ENCODE measurements at places on chromosomes 1 and 21.

GRCh38 chr21:14763695-14764064, 217.6 kb upstream of the SAMSN1 start:
- DNase-seq = no peak

GRCh38 chr1:165312591-165312990, 43.9 kb downstream of the LMX1A start:
- DNase-seq = no peak

DNA sequence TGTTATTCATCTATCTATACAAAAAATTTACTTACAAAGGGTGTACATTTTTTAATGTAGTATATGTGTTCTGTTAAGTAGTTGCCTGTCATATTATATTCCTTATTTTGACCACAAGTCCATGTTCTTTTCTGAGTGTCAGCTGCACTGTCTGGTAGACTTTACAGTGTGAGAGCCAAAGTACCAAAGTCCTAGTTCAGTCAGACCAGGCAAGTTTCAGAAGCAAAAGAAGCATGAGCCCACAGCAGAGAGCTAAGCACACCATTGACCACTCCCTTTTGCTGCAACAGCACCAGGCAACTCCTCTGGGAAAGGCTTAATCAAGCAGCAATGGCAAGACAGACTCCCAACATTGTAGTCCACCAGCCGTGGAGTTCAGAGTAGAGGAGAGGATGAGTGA, 631.9 kb upstream of the PKN2 start:
- DNase-seq = no peak

DNA sequence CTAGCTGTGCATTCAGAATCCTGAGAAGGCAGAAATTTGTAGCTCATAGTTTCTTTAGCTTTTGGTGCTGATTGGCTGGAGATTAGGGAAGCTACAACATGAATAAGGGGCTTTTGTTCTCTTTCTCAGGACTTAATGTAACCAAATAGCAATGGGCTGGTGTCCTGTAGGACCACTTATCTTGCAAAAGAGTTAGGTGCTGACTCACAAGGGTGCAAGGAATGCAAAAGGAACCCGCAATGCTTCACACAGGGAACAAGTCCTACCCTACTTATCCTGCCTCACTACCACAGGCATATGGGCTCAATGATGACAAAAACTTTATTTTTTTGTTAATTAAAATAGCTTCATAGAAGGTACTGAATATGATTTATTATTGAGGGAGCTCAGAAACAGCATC, 541.5 kb downstream of the AMY1C start:
- DNase-seq = no peak

- no peak for DNase-seq
Measured at GRCh38 chr1:157099633-157100009, at the start of gene ETV3L. TSS of gene ETV3L (minus strand) at chr1:157099808. CDS start at chr1:157099523, 285 bp downstream.

- no peak for DNase-seq
Measured at GRCh38 chr1:46630719-46631118, 14.1 kb upstream of the MOB3C start.

GRCh38 chr1:213138892-213139291, 87.9 kb downstream of the RPS6KC1 start:
- no peak for DNase-seq

GRCh38 chr1:248065604-248066003, 19.0 kb downstream of the OR2L3 start:
- DNase-seq = no peak

- DNase-seq = no peak
Measured at GRCh38 chr1:205676597-205676996, 3.7 kb downstream of the SLC45A3 start.

DNA sequence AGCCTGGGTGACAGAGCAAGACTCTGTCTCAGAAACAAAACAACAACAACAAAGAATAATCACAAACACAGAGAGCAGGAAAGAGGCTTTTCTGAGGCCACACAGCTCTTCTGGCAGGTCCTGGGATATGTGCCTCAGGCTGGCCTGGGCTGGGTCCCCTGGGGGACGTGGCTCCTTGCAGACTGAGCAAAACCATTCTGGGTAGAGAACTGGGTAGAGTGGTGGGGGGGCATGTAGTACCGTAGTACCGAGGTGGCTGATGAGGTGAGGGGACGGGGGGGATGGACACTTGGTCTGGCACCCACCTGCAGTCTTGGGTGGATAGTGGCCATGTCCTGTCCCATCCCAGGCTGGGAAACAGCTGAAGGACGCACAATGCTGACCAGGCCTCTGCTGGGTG, 6.0 kb downstream of the TMEM82 start:
- no peak for DNase-seq

GRCh38 chr1:51316846-51317120, 13.6 kb downstream of the TTC39A start:
- DNase-seq = no peak

DNA sequence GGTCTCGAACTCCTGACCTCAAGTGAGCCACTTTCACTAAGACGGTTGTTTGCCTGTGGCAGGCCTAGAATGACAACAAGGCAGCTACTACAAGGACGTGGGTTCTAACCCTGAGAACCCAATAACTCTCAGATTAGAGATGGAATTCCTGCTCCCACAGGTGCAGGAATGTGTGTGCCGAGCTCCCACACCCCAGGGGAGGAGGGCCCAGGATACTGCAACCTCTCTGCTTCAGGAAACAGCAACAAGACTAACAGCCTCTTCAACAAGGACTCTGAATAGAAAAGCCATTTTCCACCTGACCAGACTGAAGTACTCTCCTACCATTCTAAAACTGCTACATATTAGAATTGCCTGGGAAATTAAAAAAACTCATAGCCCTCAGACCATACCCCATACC, 4.9 kb downstream of the LSM10 start:
- no peak for DNase-seq

DNA sequence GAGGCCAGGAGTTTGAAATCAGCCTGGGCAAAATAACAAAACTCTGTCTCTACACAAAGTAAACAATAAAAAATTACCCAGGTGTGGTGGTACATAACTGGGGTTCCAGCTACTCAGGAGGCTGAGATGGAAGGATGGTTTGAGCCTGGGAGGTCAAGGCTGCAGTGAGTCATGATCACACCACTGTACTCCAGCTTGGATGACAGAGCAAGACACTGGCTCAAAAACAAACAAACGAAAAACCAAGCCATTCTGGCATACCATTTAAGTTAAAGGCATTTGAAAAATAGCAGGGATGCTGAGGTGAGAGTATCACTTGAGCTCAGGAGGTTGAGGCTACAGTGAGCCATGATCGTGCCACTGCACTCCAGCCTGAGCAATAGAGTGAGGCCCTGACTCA, 5.3 kb upstream of the ALDH9A1 start:
- no peak for DNase-seq

GRCh38 chr1:46412893-46413595, 18.9 kb downstream of the FAAH start:
- no peak for DNase-seq

DNA sequence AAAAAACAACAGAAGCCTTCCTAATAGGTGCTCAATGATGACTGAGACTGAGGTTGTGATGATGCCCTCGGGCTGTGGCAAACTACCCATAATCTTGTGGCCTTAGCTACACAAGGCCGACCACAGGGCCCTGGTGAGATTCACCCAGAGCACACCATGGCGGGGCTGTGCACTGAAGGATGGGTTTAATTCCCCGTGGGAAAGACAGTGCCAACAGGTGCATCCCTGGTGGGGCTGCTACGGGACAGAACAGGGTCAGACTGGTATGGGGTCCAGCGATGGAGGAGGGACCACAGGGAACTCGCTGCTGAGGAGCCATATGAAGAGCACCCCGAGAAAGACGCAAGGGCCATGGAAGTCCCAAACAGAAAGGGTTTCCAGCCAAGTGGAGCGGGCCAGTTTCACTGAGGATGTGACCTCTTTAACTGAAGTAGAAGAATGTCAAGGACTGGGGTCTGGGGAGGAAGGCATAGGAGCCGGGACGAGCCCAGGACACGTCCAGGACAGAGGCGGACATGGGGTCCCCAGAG, 21.3 kb downstream of the PRDM15 start:
- no peak for DNase-seq
